Adrenal gland (tissue), 19 donors: ENCODE measurements at places on chromosomes 12 and 14. TPM values are rescaled to one million over a fixed set of nuclear protein-coding genes. Genes with fewer than 3 reads are reported as not detected.

DNA sequence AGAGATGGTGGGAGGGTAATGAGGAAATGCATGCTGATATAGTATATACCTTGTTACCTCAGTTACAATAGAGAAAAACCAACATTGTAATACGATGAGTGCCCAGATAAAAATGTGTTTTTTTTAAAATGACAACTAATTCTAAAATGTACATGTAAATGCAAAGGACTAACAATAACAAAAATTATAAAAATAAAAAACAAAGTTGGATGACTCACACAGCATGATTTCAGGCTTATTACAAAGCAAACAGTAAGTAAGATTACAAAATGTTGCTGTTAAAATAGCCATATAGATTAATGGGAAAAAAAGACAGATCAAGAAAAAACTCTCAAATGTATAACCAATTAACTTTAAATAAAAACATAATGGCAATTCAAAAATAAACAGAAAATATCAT is 1099.4 kb downstream of the FSCB start:
- no peak for DNase-seq

- no peak for DNase-seq
Observed at GRCh38 chr14:52077256-52077979, 8.6 kb upstream of the NID2 start.

DNA sequence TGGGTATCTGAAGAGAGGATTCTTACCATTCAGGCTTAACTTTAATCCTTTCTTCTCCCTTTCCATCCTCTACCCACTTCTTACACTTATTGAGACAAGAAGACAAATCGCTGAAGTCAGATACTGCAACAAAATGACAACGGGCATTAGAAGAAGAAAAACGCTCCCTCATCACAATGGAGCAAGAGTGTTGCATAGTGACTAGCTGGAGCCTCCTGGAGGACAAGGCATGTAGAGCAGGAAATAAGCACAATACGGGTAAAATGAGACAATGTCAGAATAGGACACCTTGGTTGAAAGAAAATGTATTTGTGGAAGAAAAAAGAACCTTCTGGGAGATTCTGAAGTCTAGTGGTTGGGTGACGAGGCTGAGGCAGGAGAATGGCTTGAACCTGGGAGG is 501.0 kb downstream of the RERGL start:
- no peak for DNase-seq

IFNG-AS1 gene
- not detected for total RNA-seq

PIWIL1 gene
- not detected for total RNA-seq

DNA sequence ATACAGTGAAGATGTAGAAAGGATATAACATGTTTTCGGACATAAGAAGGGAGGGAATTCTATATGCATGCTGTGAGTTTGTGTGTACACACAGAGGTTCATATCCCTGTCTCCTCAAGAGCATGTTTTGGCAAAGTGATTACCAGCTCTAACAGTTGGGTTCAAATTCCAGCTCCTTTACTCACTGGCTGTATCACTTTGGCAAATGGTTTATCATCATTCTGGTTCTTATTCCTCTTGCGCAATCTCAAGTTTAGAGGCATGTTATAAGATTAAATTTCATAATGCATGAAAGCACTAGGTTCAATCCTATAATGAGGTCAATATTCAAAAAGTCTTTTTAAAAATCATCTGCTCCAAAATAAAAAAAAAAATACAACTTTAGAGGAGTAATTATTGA is 107.7 kb upstream of the LRFN5 start:
- DNase-seq, result no peak

ASIC1 gene
- 1.2 TPM for total RNA-seq

GRCh38 chr12:60539592-60539991 is 943.8 kb downstream of the SLC16A7 start:
- no peak for DNase-seq

ZBTB1 gene
- 30.4 TPM for total RNA-seq

- DNase-seq, result no peak
Observed at GRCh38 chr12:6791931-6792520, 2.7 kb downstream of the CD4 start.

GRCh38 chr12:110262442-110263388 is 18.3 kb upstream of the ATP2A2 start:
- no peak for DNase-seq

GZMB gene
- 2.9 TPM for total RNA-seq

- DNase-seq, result no peak
Observed at GRCh38 chr14:87772854-87773253, 220.1 kb downstream of the GALC start.

- DNase-seq, result peak; percentile 68
Observed at GRCh38 chr14:35331605-35332516, 39.7 kb downstream of the PSMA6 start.

- DNase-seq, result no peak
Observed at GRCh38 chr14:24179294-24179960, 7.5 kb downstream of the REC8 start.

- no peak for DNase-seq
Observed at GRCh38 chr14:102180248-102180998, 40.7 kb downstream of the WDR20 start.

- no peak for DNase-seq
Observed at GRCh38 chr14:102731871-102732800, 45.1 kb upstream of the TRAF3 start.

GRCh38 chr14:45051896-45052295 is 32.0 kb upstream of the PRPF39 start:
- no peak for DNase-seq
